BJ (cell line): ENCODE measurements at places on chromosomes 13 and 19. TPM values are rescaled to one million over a fixed set of nuclear protein-coding genes. Genes with fewer than 3 reads are reported as not detected.

- DNase-seq, result no peak
Measured at GRCh38 chr19:55147545-55148251, 1.3 kb downstream of the TNNT1 start.

- no peak for DNase-seq
Measured at GRCh38 chr19:47380559-47380958, 31.4 kb downstream of the DHX34 start.

DNA sequence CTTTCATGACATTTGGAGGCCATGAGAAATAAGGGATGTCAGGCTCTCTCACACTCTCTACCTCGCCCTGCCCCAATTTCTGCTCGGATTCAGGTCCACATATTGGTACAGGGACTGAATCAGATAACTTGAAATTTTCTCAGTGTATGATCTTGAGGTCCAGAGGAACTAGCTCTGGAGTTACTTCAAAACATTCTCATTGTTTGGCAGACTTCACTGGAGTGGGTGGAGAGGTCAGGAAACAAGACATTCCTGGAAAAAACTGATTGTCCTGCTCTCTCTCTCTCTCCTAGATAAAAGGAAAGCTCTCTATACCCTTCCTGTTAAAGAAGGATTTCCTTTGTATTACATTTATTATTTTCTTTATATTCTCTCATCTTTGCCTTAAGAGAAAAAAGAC, 428.1 kb upstream of the DACH1 start:
- DNase-seq, result no peak

GRCh38 chr13:40558656-40559055, 107.8 kb downstream of the FOXO1 start:
- no peak for DNase-seq

DNA sequence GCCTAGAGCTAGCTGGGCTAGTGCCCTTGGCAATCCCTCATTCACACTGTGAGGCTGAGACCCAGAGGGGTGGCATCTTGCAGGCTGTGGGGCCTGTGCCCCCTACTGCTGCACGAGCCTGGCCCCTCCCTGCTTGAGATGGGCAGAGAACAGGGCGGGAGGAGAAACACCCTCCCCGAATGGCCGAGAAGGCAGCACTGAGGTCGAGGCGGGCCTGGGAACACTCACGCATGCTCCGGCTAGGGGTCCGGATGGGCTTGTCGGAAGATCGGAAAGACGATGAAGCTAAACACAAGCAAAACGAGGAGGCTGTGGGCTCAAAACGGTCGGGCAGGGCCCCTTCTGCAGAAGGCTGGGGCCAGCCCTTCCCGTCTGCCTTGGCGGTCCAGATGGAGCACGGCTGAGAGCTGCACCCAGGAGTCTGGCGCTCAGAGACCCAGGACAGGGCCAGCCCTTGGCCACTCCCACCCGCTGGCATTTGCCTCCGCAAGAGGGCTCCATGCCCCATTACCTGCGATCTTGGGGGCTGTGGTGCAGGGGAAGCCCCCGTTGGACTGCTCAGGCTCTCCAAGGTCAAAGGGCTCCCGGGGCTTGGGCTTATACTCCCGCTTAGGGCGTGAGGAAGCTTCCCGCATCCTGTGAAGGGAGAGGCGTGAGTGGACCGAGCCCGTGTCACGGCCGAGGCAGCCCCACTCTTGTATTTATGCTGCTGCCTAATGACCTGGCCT, 18.9 kb downstream of the MPND start:
- DNase-seq, result no peak

- DNase-seq, result no peak
Measured at GRCh38 chr19:11404588-11405222, 14.4 kb downstream of the RGL3 start.

- DNase-seq, result no peak
Measured at GRCh38 chr13:50993371-50993770, 83.8 kb downstream of the RNASEH2B start.

- DNase-seq, result no peak
Measured at GRCh38 chr19:3931041-3931440, 1.8 kb upstream of the NMRK2 start.

DNA sequence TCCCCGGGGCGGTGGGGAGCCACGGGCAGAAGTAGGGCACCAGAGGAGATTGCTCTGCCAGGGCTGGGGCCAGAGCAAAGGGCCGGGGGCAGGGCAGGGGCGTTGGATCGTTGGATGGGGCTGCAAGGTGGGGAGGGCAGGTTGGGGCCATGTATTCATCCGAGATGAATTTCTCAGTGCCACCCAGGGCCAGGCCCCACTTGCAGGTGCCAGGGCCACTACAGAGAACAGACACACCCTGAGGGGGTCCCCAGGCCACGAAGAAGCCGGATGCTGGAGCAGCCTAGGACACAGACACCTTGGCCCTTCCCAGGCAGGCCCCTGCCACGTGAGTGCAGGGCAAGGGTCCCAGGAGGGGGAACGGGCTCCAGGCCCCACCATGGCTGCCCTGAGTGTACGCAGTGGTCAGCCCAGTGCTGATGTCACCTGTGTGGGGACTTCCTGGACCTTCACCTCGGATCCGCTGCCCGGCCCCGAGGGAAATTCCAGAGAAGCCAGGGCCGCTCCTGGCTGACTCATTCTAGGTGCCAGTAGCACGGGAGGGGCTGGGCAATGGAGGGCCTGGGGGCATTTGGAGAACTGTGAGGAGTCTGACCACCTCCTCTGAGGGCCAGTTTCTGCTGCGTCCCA, 9.6 kb upstream of the SBNO2 start:
- no peak for DNase-seq

DNA sequence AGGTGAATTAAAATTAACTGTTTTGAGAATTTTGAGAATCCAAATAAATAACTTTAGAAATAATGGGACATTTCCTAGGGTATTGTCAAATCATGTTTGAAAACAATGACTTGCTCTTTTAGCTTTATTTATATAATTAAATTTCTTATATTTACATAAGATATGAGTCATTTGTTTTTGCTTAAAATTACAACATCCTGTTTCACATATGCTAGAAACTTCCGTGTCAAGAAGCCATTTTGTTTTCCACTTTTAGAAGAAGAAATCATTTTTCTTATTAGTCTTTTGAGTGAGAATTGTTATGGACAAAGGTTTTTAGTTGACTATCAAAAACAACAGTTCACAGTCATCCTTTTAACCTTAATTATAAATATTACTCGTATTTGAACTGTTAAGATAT, 48.2 kb downstream of the DPY19L3 start:
- DNase-seq, result no peak

DNA sequence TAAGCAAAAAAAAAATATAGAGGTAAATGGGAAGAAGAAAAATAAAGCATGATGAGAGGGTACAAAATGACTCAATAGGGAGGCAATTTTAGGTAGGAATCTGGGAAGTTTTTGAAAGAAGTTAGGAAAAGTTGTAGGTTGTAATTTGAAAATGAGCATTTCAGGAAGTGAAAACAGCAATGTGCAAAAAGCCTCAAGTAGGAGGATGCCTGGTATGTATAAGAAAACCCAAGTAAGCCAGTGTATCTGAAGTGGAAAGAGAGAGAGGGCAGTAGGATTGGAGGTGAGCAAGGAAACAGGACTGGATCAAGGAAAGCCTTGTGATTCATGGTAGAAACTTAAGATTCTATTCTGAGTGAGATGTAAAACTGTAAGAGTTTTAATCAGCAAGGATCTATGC, 121.6 kb upstream of the SPRY2 start:
- DNase-seq, result no peak

ZNF350 gene
- 5.5 and 8.0 TPM in 2 replicates for polyA plus RNA-seq

PLK5 gene
- not detected in 2 replicates for polyA plus RNA-seq

CKM gene
- not detected in 2 replicates for polyA plus RNA-seq

FUT3 gene
- polyA plus RNA-seq, result not detected in 2 replicates

HIPK4 gene
- 0.10 and 0.21 TPM in 2 replicates for polyA plus RNA-seq

FFAR3 gene
- not detected in 2 replicates for polyA plus RNA-seq

CABP5 gene
- not detected in 2 replicates for polyA plus RNA-seq

SIGLECL1 gene
- polyA plus RNA-seq, result not detected in 2 replicates

SMAD9 gene
- polyA plus RNA-seq, result 3.0 and 3.4 TPM in 2 replicates
